ENCODE measurements at places on chromosomes 5 and 9. TPM values are rescaled to one million over a fixed set of nuclear protein-coding genes. Genes with fewer than 3 reads are reported as not detected.

BARX1 gene
- total RNA-seq, result not detected

SPINK7 gene
- not detected for total RNA-seq

TRIP13 gene
- total RNA-seq, result 1.9 TPM

TRMT10B gene
- 18.9 TPM for total RNA-seq

LPAR1 gene
- 18.2 TPM for total RNA-seq

OMD gene
- 0.67 TPM for total RNA-seq

KCNMB1 gene
- 1.1 TPM for total RNA-seq

MRPS27 gene
- total RNA-seq, result 29.0 TPM

SPATA31E1 gene
- not detected for total RNA-seq

CRHBP gene
- total RNA-seq, result 0.63 TPM

PPP3R2 gene
- not detected for total RNA-seq

PPP2R2B gene
- 3.1 TPM for total RNA-seq

BARHL1 gene
- not detected for total RNA-seq

STC2 gene
- 2.7 TPM for total RNA-seq

PCDHA7 gene
- total RNA-seq, result 0.46 TPM

ACTL7B gene
- total RNA-seq, result not detected

MEGF10 gene
- total RNA-seq, result not detected

AGXT2 gene
- not detected for total RNA-seq

SDHA gene
- total RNA-seq, result 103 TPM

PLAC8L1 gene
- total RNA-seq, result not detected

IGFBPL1 gene
- total RNA-seq, result 0.66 TPM

LCN6 gene
- not detected for total RNA-seq

HTR1A gene
- total RNA-seq, result not detected

INSL4 gene
- not detected for total RNA-seq

DDX4 gene
- total RNA-seq, result not detected

PCDHGA4 gene
- total RNA-seq, result 2.1 TPM

SERF1A gene
- total RNA-seq, result 9.3 TPM

PCDHA4 gene
- total RNA-seq, result 1.4 TPM

GLDC gene
- total RNA-seq, result not detected

PTPA gene
- 62.6 TPM for total RNA-seq

DEPDC1B gene
- 0.49 TPM for total RNA-seq

MXD3 gene
- 8.8 TPM for total RNA-seq

MED27 gene
- total RNA-seq, result 4.9 TPM

SLC46A2 gene
- total RNA-seq, result 11.1 TPM

PTGS1 gene
- 5.0 TPM for total RNA-seq

GAS1 gene
- total RNA-seq, result 14.9 TPM

All from upper lobe of left lung (tissue), 6 donors.